ENCODE measurements at places on chromosomes 4 and X.

- no peak for DNase-seq
These were observed 1999.4 kb upstream of the AGA start for GRCh38 chr4:179441596-179441995.

DNA sequence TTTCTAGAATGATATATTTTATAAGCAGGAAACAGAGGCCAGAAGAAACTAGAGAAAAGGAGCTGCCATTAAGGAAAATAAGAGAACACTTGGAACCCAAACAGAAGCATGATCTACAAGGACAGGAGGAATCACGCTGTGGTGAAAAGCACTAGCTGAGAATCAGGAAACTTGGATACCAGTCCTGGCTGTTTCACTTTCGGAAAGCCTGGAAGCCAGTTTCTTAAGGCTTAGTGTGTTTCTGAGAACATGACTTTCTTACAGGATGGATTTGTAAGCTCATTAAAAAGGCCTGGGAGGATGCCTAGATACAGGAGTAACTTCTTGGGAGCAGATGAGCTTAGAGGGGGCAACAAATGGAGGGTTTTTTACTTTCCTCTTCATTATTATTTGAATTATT is 36.9 kb downstream of the TLL1 start:
- no peak for DNase-seq

- no peak for DNase-seq
These were observed 54.4 kb downstream of the FAM53A start for GRCh38 chr4:1629699-1630083.

DNA sequence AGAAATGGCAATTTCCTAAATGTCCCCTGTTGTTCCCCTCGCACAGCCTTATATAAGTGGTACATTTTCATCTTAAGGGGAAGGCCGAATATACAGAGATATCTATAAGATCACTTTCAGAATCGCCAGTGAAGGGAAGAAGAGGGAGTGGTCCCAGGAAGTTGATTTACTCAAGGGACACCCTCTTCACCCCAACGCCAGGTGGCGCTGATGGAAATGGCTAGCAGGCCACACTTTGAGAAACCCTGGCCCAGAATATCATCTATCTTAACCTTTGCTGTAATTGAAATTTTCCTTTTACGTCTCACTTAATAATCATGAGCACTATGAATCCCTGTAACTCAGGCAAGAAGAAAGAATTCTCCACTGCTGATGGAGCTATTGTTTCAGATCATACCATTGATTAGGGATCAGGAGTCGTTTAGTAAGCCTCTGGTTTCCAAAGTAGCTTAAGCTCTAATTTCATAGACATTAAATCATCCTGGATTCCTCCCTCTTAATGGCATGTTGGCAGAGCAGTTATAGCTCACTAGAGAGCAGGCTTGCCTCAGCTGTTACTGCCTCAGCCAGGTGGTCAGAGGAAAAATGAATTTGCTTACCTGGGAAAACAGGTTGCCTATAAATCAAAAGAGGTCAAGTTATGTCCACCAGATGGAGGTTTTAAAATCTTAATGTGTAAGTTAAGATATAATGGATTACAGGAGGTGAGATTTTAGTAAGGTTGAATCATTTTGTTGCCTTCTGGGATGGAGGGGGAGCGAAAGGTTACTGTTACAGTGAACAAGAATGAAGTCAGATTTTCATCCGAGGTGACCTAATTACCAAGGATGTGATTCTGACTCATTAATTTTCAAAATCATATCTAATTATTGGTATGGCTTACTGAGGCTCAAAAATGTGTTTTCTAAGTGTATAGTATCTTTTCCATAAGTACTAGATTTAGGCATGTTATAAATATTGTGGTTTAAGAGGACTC is 941.2 kb upstream of the TENM3 start:
- peak; percentile 52 for DNase-seq

- DNase-seq: no peak
These were observed 92.2 kb downstream of the SH3BGRL start for GRCh38 chrX:81294101-81294500.

GRCh38 chrX:130145123-130145522 is 20.5 kb downstream of the AIFM1 start:
- DNase-seq: no peak

DNA sequence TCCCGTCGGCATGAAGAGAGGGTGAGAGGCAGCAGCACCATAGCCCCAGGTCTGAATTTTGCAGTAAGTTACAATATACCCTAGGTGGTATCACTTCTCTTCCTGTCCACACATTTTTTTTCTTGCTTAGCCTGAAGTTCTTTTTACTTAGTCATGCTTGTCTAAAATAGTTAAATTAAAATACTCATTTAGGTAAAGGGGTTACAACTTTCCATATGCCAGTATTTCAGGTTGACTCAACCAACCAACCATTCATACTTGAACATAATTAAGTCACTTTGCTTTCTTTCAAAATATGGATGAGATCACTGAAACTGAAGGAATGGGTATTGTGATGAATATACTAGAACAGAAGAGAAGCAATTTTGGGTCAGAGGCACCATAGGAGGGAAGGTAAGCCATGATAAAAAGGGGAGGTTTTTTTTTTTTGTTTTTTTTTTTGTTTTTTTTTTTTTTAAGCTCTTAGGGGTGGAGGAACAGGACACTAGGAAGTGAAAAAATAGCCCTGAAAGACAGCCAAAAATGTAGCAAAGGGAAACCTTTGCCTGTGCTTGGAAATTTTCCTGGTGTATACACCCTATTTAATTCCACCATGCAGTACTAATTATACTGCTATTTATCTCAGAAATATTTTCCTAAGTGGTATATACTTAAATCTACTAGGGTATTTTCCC is 41.8 kb downstream of the RPS6KA3 start:
- DNase-seq: peak; percentile 51

GRCh38 chrX:112865464-112866025 is 24.9 kb upstream of the AMOT start:
- DNase-seq: no peak

GRCh38 chr4:146261041-146261440 is 46.7 kb downstream of the REELD1 start:
- no peak for DNase-seq

- DNase-seq: no peak
These were observed 1.2 kb upstream of the LETM1 start for GRCh38 chr4:1856943-1857699.

DNA sequence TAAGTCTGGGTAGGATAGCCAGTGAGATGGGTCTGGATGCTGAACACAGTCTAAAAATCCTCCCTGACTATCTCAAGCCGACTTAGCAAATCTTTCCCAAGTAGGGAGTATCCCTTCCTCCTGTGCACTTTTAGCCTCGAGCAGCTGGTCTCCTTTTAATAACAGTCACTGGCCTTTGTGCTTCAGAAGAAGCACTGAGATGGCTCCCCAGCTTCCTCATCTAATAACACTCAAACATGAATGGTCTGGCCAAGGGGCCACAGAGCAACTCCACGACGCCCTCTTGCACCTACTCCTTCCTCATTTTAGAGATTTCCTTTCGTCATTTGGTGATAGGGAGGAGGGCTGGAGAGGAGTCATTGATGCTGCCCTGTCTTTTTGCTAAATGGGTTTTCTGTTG is 78.8 kb upstream of the TMEM150C start:
- DNase-seq: peak; percentile 80

GRCh38 chrX:53084043-53084570 is 1.9 kb downstream of the TSPYL2 start:
- DNase-seq: no peak
